ENCODE measurements at places on chromosomes 5 and 9.

GRCh38 chr9:83649080-83649479 is 26.1 kb downstream of the IDNK start:
- DNase-seq, result peak; percentile 32

DNA sequence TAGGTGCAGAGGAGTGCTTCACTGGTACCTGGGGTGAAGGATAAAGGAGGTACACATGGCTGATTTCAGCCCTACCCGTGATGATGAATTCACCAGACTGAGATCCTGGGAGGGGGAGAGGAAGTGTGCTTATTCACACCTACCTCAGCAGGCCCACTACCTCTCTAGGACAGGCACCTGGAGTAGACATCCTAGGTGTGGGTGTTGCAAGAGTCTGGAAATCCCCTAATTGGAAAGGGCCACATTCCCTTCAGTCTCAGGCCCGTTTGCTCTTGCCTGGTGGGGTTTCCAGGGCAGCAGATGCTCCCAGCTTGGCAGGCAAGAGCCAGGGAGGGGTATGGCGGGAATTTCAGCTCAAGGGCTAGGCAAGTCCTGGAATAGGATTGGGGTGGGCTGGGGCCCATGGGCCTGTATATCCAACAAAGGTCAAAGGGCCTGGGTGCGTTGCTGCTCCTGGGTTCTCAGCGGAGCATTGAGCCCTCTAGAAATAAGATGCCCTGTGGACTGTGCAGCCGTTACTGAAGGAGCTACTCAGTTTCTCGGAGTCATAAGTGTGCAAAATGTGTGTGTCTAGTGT is 5.8 kb upstream of the CCL21 start:
- no peak for DNase-seq

- no peak for DNase-seq
These were observed 197.0 kb downstream of the SYK start for GRCh38 chr9:90998573-90998972.

DNA sequence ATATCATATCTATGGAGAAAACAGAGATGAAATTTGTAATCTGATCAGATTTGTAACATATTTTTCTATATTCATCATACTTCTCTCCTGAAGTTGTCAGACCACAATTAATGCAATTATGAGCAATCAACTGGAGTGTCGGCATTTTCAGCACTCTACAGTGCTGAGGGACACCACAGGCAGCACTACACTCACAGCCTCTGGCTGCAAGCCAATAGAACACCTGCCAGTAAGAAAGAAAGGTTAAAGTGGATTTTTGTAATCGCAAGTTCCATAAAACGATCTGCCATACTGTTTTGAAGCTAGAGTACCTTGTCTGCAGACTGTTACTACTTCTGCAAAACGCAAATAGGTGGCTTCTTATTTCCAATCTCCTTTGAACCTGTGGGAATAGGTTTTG is 147.6 kb downstream of the ADAMTS6 start:
- peak; percentile 9 for DNase-seq

DNA sequence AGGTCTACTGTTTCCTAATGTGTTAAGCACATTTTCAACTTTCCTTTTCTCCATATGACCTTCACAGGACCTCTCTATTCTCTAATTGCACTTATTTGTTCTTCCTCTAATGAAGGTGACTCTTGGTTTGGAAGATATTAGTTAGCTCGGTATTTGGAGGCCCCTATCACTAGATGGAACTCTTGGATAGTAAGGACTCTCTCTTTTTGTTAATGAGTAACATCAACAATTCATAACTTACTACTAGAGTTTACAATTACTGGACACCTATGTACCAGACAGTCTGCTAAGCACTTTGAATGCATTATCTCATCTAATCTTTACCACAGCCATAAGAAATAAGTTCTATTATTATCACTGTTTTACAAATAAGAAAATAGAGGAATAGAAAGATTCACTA is 23.4 kb upstream of the PAM start:
- no peak for DNase-seq

DNA sequence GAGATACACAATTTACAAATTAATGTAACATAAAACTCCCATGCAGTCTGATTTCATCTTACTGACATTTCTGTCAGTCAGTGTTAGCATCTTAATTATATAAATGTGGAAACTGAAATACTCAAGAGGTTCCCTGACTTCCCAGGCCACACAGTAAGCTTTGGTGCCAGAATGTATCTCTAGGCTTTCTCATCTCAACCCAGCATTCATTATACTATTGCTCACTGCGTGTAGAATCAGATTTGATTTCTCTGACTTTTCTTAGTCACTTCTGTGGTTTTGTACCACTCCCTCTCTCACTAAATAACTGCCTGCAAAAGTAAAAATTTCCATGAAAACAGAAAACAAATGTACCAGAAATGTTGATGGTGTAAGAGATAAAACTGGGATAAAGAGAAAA is 31.7 kb upstream of the CDKN2B start:
- no peak for DNase-seq

DNA sequence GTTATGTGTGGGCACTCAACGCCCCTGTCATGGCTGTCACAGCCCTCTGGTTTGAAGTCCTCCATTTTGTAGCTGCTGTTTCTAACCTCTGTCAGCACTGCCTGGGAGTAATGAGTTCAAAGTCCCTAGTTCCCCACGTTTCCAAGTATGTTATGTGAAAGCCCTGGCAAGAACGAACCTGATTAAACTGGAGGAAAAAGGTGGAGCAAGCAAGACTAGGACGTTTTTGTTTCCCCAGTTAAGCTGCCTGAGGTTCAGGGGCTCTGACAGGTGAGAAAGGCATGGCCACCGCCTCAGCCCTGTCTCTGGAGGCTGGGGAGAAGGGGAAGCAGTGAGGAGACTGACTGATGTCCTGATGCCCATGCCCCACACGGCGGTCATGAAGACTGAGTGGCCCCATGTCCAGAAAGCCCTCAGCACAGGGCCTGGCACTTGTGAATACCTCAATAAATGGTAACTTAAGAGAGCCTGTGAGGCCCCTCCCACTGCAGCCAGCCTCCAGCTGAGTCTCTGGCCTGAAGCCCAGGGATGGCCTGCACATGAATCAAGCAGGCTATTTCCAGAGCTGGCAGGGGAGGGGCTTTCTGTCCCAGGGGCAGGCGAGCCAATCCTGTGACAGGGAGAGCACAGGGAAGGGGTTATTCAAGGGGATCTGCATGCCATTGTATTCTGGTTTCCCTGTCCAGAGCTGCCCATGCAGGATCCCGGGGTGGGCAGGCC is 61.8 kb downstream of the PFDN1 start:
- peak; percentile 44 for DNase-seq

DNA sequence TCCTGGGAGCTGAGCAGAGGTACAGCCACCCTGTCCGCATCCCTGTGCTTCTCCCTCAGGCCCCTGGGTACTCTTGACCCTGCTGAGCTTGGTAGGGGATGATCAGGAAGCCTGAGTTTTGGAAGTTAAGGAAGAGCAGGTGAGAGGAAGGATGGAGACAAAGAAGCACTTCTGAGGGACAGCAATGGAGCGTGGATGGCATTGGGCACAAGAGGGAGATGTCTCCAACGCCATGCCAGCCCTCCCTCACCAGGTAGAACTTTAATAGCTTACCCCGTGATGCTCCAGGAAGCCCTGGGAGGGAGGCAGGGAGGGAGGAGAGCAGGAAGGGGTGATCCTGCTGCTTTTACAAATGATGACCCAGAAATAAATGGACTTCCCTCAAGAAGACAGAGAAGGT is 29.9 kb upstream of the SMU1 start:
- DNase-seq, result no peak

- DNase-seq, result peak; percentile 60
These were observed 62.4 kb downstream of the SERINC5 start for GRCh38 chr5:80193401-80193800.

DNA sequence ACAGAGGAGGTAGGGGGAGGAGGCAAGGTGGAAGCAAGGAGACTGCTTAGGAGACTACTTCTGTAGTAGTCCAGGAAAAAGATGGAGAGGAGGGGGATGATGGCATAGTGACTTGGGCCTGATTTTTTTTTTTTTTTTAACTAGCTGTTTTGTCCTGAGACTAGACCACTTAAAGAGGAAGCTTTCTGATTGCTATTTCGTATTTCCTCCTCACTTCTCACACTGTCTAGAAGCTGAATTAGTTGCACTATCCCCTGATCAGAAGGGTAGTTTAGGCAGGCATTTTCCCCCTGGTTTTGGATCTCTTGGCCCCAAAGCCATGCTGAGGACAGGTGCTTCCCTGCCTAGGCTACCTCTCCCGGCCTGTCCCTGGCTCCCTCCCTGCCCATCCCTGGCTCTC is 14.9 kb downstream of the LARP1 start:
- no peak for DNase-seq

DNA sequence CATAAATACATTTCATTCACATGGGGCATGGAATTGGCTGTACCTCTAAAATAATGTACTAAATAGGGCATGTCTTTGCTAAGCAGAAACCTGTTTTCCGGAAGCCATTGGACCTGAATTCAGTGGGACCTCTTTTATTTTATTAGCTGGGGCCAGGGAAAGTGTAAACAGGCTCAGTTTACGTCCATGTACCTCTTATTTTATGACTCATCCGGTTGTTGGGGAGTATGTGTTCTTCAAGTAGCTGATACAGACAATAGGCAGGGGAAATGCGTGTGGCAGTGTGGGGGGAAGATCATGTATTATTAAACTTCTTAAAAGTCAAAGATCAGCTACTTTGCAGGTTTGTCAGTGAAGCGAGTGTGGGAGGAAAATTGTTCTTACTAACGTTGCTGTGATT is 1.4 kb upstream of the GDNF start:
- no peak for DNase-seq

DNA sequence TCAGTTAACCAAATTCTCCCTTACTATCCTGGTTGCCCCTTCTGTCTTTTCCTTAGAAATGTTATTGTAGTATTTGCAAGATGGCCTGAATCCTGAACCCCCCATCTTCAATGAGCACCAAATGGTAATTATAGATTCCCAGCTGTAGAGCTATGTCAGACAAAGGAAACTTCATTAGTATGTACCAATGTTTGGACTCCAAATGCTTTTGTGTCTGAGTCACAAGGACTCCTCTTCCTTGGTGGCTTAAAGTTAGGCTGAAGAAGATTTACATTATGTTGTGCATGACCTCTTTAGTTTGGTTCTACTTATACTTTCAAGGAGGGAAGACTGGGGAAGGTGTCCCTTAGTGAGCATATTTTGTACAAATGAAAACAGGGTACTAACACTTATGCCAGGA is 105.9 kb upstream of the CDKN2B start:
- DNase-seq, result no peak

DNA sequence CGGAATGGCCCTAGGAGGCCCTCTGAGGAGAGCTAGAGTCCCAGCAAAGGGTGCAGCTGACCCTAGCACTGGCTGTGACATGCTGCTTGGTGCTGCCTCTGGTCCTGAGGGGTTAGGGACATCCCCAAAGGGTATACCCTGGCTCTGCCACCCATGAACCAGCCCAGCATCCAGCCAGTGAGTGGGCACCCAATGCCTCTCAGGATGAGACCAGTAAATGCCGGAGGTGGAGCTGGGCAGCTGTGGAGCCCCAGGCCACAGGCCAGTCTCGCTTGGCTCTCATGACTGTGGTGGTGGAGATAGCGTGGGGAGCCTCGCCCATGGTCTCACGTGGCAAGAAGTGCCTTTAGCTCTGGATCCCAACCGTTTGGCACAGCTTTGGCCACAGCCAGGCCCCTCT is 3.7 kb upstream of the CEL start:
- DNase-seq, result no peak

DNA sequence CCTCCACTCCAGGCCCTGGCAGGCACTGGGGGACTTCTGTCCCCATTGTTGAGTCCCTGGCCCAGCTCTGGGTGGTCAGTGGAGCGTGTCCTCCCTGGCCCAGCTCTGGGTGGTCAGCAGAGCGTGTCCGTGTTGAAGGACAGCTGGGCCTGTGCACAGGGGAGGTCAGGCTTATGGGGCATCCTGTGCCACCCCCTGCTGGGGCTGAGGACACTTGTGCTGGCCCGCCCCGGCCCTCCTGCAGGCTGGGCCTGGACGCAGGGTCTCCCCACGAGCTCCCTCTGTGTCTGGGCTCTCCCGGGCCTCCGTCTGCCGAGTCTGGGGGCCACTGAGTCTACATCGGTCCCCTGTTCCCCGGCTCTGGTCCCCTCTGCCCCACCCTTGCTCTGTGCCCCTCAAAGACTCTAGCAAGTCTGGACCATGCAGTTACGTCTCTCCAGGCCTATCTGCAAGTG is 11.5 kb upstream of the CLIC3 start:
- DNase-seq, result no peak

DNA sequence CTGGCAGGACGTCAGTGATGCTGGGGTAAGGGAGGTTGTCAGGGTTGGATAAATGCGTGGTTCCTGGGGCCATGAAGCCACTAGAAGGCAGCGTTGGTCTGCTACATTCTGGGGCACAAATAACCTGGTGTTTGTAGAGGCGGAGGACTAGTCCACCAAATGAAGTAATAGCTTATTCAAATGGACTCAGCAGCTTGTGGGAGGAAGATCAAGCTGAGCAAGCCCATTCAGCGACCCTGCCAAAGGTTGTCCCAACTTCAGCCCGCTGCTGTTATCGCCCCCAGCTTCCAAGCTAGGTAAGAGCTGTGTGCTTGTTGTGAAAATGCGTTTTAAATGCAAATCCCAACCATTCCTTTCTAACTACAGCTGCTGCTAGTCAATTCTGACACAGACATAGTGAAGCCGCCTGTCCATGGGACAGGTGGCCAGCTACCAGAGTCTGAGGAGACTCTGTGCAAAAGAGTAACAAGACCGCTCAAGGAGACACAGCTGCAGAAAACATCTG is 7.6 kb upstream of the FAM240B start:
- DNase-seq, result peak; percentile 32

DNA sequence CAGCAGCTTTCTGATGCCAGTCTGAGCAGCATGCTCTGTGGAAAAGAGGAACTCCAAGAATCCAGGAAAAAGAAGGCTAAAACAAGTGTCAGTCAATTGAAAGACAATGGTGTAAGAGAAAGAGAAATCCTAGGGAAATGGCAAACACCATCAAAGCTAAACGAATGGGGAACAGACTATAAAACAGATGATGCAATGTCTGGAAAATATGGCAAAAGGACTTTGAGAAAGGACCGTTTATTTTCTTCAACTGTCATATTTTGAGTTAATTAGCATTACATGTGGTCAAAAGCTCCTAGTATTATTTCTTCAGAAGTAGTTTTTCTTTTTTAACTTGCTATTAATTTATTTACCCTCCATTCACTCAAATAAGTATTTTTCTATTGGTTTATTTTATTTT is 465.2 kb downstream of the LRRC70 start:
- DNase-seq, result no peak

GRCh38 chr9:137878146-137878941 is 762 bp downstream of the CACNA1B start:
- peak; percentile 86 for DNase-seq

- DNase-seq, result no peak
These were observed 60.7 kb downstream of the NSD1 start for GRCh38 chr5:177194268-177194667.

DNA sequence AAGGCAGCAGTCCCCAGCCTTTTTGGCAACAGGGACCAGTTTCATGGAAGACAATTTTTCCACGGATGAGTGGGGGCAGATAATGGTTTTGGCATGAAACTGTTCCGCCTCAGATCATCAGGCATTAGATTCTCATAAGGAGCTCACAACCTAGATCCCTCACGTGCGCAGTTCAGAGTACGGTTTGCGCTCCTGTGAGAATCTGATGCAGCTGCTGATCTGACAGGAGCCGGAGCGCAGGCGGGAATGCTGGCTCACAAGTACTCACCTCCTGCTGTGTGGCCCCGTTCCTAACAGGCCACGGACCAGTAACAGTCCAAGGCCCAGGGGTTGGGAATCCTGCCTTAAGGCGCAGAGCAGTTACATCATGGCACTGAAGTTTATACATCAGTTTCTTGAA is 3.3 kb upstream of the BRD3 start:
- DNase-seq, result no peak
